Endothelial cell (in vitro differentiated cells): ENCODE measurements at places on chromosomes 5 and 9.

- no peak for DNase-seq
Observed at GRCh38 chr9:37730839-37731238, 22.8 kb upstream of the TRMT10B start.

- DNase-seq, result no peak
Observed at GRCh38 chr5:116144103-116144502, 59.3 kb downstream of the COMMD10 start.

DNA sequence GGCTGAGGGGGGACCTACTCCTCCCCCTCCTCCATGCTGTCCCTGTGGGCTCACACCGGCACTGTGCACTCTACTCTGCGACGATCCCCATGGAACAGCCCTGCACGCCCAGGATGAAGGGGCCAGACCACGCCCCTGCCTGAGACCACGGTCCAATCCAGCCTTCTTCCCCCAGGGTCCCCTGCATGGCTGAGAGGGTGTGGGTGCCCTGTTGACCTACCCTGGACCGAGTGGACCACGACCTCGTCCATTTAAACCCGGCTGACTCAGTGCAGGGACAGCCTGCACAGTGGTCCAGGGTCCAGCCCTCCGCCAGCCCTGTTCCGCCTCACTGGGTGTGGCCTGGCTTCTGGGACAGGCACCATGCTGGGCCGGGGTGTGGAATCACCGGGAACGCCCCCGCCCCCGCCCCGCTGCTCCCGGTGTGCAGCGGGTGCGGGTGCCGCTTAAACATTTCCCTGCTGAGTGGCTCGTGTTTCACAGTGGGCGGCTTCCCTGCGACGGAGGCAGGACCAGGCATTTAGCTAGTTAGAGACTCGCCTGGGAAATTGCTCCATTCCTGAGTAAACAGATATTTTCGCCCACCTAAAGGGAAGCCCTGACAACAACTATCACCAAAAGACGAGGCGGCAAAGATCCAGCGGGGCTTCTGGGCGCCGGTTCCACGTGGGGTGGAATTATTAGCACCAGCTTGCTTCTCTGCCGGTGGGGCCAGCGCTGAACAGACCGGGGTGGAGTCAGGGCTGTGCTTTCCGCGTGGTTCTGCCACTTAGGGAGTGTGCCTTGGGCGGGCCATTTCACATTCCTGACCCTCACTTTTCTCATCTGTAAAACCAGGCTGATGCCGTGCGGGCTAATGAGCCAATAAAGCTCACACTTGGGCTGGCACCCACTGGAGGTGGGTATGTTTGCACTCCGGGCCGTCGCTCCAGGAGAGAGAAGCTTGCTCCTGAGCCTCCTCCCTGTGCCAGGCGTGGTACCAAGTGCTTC lies 22.6 kb downstream of the DBH start:
- DNase-seq, result no peak

DNA sequence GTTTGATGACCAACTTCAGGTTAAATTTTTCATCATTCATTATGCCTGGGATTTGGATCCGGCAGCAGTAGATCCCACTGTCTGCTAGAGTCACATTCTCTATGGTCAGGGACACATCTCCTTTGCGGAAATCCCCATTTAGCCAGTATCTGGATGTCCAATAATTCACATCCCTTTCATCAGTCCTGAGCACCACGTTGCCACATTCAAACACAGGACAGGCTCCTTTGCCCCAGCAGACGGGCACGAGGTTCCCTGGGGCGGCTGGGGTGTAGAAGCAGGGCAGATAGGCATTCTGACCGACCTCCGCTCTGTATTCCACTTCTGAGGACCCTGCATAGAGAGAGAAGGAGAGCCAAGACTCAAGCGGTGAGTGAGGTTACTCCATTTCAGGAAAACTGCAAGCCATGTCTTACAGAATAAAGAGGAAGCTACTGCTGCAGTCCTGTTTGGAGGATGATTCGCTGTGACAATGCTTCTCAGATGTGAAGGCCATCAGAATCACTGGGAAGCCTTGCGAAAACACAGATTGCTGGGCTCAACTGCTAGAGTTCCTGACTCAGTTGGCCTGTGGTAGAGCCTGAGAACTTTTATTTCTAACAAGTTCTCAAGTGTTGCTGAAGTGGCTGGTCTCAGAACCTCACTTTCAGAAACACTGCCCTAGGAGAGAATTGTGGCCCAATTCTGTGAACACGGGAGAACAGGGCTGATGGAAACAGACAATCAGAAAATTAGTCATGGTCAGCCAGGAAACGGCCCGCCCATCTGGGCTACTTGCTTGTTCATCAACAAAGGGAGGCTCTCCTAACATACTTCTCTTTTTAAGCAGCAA lies 2.0 kb downstream of the HAVCR2 start:
- DNase-seq, result no peak

- no peak for DNase-seq
Observed at GRCh38 chr9:89052470-89053097, 61.3 kb downstream of the S1PR3 start.

DNA sequence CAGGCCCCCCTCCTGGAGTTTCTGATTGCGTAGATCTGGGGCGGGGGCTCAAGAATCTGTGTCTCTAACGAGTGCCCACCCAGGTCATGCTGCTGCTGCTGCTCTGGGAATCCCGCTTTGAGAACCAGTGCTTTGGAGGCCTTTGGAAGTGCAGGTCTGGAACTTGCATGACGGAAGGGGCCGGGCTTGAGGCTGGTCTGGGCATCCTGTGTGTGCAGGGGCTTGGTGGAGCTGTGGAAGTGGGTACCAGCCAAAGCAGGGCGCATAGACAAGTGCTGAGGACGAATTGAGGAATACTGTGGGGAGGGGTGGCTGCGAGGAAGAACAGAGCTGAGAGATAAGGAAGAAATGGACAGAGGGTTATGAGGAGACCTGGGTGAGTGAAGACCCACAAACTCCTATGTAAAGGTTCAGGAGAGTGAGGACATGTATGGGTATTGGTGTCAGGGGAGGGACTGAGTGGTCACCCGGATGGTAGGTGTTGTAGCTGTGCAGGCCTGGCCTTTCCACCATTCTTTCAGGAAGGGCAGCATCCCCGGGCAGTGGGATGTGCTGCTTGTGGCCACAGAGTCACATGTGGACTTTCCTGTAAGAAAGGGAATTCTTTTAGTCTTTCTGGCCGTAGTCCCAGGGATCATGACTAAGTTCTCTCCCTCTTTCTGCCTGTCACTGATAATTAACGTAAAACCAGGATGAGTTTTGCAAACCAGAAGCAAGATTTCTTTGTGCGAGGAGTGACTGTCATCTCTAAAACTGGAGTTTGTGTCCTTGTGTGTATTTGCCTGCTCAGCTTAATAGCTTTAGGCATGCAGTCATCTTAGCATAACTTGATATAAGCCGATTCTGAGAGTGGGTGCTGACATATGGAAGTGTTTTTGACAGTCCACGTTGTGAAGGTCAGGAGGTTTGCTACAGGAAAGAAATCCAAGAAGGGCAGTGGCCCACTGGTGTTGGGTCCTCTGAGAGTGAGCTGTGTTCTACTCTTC lies 43.3 kb upstream of the TJP2 start:
- no peak for DNase-seq

GRCh38 chr9:14585730-14586473 lies 107.3 kb downstream of the ZDHHC21 start:
- DNase-seq, result no peak

DNA sequence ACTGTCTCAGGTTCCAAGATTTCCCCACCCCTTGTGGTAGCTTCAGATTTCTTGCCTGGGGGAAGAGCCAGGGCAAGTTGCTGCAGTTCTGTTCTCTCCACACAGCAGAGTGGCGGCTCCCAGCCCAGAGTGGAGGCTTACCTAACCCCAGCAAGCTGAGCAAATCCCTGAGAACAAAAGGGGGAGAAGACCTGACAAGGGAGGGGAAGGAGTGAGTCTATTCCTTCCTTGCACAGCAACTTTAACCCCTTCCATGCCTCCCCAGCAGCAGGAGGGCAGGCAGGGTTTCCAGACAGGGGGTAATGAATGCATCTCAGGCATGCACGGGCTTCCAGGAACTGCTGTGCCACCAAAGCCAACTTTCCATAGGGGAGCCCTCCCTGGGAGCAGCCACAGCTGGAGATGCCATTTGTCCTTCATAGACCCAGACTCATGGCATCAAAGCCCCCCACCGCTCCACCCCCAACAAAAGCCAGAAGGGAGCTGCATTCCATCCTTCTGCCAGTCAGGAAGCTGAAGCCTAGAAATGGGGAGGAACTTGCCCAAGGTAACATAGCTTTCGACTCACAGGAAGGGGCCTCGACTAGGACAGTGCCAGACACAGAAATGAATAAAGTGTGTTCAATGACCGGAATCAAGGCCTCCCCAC lies 28.8 kb upstream of the FAT2 start:
- no peak for DNase-seq

GRCh38 chr9:131628459-131629225 lies 83.3 kb downstream of the PRRT1B start:
- no peak for DNase-seq

- DNase-seq, result no peak
Observed at GRCh38 chr5:163888366-163888765, 382.9 kb downstream of the MAT2B start.

DNA sequence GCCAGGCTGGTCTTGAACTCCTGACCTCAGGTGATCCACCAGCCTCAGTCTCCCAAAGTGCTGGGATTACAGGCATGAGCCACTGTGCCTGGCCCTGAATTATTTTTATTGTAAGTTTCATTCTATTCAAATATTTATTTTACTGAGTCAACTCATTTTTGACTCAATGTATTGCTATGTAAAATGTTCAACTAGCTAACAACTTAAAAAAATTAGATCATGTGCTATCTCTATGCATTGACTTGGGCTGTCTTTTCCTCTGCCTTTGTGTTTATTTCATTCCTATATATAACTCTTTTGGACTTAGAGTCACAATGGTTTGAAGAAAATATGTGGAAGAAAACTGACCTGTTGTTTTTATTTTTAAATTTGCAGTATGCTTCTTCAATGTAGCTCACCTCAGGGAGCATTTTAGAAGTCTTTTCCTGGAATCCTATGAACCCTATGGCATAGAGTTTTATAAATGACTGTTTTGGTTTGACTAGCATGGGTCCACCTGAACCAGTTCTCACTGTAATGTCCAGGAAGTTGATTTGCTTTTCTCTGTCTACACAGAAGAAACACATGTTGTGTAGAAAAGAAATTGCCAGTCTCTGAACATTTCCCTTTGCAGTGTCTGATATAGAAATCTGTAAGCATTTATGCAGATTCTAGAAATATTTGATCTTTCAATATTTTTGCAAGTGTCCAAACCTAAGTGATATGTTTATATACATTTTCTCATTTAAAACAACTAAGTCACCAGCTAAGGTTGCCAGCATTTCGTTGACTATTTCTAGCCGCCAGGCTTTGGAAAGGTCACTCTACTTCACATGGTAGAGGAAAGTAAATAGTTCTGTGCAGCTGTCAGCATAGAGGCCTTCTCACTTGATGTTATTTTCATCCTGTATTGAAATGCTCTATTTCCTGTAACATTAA lies 138.8 kb downstream of the PCSK1 start:
- no peak for DNase-seq

DNA sequence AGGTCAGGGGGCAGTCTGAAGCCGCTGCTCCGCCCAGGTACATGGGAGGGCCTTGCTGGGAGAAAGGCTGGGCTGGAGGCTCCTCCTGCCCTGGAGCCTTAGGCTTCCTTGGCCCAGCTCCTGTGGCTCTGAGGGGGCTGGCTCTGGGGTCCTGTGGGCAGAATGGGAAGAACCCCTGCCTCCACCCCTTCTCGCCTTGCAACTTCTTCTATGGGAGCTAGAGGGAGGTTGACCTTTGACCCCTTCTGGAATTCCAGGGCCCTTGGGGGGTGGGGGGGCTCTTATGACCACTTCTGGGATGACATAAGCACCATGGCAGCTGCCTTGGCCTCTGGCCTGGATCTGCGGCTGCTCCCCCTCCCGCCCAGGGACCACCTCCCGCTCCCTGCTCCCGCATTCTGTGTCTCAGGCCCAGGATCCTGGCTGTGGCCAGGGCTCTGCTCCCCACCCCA lies 32.2 kb downstream of the IER5L start:
- no peak for DNase-seq

- no peak for DNase-seq
Observed at GRCh38 chr9:38154501-38155421, 85.7 kb upstream of the SHB start.

DNA sequence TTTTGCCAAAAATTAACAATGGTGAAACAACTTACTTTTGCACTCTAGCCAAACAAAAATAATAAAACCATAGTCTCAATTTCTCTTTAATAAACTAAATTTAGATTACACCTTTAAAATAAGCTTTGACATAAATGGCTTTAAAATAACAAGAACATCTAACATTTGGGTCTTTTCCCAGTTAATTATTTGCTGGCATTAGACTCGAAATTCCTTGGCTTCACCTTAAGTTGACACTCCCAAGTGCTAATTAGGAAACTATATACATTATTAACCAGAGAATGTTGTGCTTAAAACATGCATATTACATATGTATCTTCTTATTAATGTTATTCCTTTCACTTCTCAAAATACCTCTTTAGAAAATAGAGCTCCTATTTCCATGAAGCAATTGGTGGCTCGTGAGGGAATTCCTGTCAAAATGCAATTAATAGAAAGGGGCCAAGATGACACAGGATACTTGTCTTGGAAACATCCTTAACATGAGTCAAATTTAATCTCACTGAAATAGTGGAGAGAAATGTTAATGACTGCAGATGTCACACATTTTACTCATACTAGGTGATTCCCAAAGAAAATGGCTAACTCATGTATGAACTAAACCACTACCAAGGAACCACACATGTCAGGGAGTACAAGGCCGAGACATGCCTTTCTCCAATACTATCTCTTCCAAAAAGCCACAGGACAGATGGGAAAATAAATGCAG lies 932.9 kb upstream of the DMAC1 start:
- DNase-seq, result no peak

DNA sequence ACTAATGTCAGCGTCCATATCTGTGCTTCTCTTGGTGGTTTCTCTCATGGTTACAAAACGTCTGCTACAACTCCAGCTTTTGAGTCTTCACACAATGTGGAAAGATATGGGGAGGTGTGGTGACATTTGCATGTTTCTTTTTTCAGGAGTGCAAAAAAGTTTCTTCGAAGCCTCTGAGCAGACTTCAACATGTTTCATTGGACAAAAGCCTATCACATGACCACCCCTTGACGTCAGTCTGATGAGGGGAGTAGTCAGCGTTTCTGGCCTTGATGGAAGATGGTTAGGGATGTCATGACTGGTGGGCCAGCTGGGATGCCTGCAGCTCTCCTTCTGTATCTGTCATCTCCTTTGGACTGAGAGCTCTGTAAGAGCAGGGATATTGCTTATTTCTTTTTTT lies 61.4 kb downstream of the PTPDC1 start:
- no peak for DNase-seq

GRCh38 chr5:54673523-54674225 lies 156.1 kb downstream of the SNX18 start:
- no peak for DNase-seq

- no peak for DNase-seq
Observed at GRCh38 chr9:71485326-71485725, 283.0 kb downstream of the CEMIP2 start.

GRCh38 chr5:99827136-99827535 lies 708.0 kb upstream of the FAM174A start:
- DNase-seq, result no peak
